Trophoblast cell (in vitro differentiated cells and primary cell): ENCODE measurements at places on chromosomes 13 and 19.
A peak's percentile ranks its signal among the peaks of the same experiment; 100 is the strongest.

DNA sequence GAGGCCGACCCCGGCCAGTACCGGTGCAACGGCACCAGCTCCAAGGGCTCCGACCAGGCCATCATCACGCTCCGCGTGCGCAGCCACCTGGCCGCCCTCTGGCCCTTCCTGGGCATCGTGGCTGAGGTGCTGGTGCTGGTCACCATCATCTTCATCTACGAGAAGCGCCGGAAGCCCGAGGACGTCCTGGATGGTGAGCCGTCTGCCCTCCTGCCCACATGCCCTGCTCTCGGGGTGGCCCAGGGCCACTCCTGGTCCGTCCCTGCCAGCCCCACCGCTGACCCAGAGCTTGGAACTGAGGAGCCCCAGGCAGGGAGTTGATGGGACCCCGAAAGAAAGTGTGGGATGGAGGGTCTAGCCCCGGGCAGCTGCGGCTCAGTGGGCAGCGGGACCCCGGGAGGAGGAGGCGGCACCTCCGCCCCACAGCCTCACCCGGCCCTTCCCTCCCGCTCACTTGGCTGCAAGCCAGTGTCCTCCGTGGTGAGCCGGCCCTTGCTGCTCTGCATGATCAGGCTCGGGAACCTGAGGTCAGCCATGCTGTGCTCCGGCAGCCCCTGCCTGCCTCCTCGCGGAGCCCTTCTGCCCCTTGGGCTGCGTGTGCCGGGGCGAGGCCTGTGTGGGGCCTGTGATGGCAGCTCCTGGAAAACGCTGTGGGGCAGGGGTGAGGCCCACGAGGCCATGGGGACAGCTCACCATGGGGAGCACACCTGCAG, 8.1 kb upstream of the HCN2 start:
- H3K4me3 ChIP-seq, result no peak overlapping the region
- peaks cover 67% of the 10 kb centered on the region for H3K36me3 ChIP-seq
- H3K27ac ChIP-seq, result no peak overlapping the region

DNA sequence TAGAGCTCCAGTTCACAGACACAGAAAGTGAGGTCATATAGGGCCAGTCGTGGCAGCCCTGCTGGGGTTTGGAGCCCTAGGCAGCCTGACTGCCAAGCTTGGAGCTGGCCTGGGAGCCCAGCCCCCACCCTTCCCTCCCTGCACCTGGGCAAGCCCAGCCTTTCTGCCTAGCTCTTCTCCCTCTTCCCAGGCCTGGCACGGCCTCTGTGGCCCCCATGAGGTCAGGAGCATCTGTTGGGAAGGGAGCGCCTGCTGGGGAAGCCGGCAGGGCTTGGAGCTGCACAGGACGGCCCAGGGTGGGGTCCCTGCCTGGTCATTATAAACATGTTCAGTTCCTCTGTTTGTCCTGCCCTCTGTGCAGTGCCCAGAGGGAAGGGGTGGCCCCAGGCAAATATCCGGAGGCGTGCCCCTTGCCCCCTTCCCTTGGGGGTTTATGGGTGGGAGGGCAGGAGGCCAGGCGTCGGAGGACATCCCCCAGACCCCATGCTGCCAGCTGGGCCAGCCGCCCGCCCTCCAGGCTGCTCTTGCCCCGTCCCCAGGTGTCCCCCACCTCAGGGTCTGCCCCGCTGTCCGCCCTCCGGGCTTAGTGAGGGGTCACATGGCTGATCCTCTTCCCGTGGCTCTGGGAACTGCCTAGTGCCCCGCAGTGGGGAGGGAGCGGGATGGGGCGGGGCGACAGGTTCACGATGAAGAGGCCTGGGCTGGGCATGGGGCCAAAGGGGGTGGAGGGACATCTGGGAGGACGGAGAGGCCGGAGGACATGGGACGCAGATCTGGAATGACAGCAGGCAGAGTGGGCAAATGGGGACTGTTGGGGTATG, 30.0 kb upstream of the NCCRP1 start:
- H3K27ac ChIP-seq, result peak overlapping the region; percentile 42
- H3K4me3 ChIP-seq, result no peak overlapping the region
- no peaks in the 10 kb centered on the region for H3K27me3 ChIP-seq
- peaks cover 28% of the 10 kb centered on the region for H3K36me3 ChIP-seq
- peaks cover 28% of the 10 kb centered on the region for H3K4me1 ChIP-seq

GRCh38 chr19:57389194-57389729, 392 bp upstream of the ZNF548 start:
- H3K27ac ChIP-seq, result no peak overlapping the region
- no peaks in the 10 kb centered on the region for H3K27me3 ChIP-seq
- H3K4me3 ChIP-seq, result no peak overlapping the region
- no peak for DNase-seq
- peaks cover 6% of the 10 kb centered on the region for H3K36me3 ChIP-seq

DNA sequence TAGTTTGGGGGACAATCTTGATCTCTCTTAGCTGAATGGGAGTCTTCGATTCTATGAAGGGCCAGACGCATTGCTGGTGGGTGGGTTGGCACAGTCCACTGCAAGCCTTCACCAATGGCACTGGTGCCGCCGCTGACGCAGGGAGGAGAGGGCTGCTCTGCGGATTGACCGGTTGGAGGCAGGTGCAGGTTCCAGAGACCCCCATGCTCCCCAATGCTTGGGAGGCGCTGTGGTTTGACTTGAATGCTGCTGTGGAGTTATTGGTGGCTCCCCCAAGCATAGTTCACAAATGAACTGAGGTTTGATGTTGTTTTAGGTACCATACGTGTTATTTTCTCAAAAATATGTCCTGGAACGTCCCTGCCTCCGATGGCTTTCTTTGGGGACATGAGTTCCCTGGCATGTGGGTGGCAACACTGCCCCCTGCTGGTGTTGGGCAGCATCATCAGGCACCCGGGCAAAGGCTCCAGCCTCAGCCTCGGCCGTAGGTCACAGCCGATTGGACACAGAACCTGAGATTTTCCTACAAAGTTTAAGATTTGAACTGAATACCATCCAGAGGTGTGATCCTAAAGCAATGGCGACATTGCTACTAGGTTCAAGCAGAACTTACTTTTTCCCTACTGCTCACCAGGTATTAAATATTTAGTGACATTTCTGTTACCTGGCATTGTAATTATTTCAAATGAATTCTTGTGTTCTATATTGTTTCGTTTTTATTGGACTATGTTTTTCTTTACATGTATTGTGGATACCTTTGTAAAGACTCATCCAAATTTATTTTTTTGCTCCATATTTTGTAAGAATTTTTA, 95.5 kb downstream of the ANKRD10 start:
- no peaks in the 10 kb centered on the region for H3K4me1 ChIP-seq
- no peak overlapping the region for H3K27ac ChIP-seq
- H3K36me3 ChIP-seq, result no peaks in the 10 kb centered on the region
- no peaks in the 10 kb centered on the region for H3K27me3 ChIP-seq

DNA sequence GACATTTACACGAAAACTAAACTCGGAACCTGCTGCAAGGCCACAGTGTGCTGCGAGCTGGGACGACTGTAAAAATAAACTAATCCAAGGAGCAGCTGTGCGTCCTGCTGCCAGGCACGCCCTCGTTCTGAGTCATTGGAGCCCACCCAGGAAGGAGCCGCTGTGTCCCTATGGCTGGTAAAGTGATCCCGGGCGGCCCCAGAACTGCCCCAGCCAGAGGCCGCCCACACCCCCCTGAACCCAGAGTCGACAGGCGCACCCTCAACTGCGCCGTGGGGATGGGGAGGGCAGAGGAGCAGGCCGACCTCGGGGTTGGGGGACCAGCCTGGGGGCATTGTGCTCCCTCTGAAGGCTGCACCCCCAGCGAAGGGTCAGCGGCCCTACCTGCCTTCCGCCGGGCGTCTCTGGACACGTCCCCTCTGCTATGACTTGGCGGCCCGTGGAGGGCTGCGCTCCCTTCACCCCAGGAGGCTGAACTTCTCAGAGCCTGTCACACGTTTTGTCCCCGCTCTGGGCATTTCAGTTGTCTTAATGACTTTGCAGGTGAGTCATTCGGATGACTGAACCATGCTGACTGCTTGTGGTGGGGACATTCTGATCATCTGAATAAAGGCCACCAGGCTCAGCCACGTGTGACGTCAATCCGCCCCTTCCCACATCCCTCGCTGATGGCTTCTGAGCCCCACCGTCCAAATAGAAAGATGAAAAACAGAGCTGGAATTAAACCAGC, 42.7 kb downstream of the ADPRHL1 start:
- no peaks in the 10 kb centered on the region for H3K36me3 ChIP-seq
- DNase-seq, result peak; percentile 25
- H3K27ac ChIP-seq, result no peak overlapping the region
- H3K4me3 ChIP-seq, result no peak overlapping the region

DNA sequence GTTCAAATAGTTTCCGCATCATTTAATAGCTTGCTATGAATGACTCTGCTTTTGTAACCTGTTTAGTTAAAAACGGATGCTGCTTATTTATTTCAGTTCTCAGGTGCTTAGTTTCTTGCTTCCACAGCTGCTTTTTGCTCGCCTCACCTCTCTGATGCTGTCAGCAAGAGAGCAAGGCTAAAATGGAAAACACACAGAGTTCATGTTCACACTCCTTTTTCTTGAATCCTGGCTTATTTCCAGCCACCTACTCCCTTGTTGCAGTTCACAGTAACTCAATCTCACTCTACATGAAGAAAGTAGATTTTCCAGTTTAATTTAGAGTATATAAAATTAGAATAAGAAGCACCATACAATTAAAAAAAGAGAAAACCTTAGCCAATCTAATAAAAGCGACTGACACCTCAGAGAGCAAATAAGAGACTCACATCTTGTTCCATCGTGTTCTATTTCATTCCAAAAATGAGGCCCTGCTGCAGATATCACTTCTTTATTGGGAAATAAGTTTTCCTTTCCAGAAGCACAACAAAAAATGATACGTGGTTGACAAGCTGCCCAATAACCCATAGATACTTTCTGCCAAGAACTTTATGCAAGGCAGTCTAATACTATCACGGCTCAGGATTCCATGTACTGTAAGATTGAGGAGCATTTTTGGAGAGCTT, 326.1 kb upstream of the SLITRK1 start:
- H3K27ac ChIP-seq, result no peak overlapping the region
- no peak for DNase-seq
- no peaks in the 10 kb centered on the region for H3K27me3 ChIP-seq
- no peak overlapping the region for H3K4me3 ChIP-seq
- no peaks in the 10 kb centered on the region for H3K36me3 ChIP-seq
- H3K4me1 ChIP-seq, result no peaks in the 10 kb centered on the region

GRCh38 chr13:108281901-108282300, 12.4 kb downstream of the TNFSF13B start:
- DNase-seq, result no peak
- no peak overlapping the region for H3K27ac ChIP-seq
- no peaks in the 10 kb centered on the region for H3K36me3 ChIP-seq
- no peak overlapping the region for H3K4me3 ChIP-seq

- no peaks in the 10 kb centered on the region for H3K36me3 ChIP-seq
- no peak overlapping the region for H3K4me3 ChIP-seq
- peak; percentile 82 for DNase-seq
- no peaks in the 10 kb centered on the region for H3K27me3 ChIP-seq
These were observed 39.6 kb upstream of the C1QTNF9 start for GRCh38 chr13:24269821-24270220.

- peaks cover 41% of the 10 kb centered on the region for H3K36me3 ChIP-seq
- no peaks in the 10 kb centered on the region for H3K27me3 ChIP-seq
- peak; percentile 78 for DNase-seq
- no peak overlapping the region for H3K4me3 ChIP-seq
- peaks cover 7% of the 10 kb centered on the region for H3K4me1 ChIP-seq
- H3K27ac ChIP-seq, result no peak overlapping the region
These were observed 1.7 kb downstream of the PTOV1 start for GRCh38 chr19:49852631-49853126.

- H3K4me3 ChIP-seq, result no peak overlapping the region
- no peak for DNase-seq
- H3K27ac ChIP-seq, result no peak overlapping the region
- H3K27me3 ChIP-seq, result no peaks in the 10 kb centered on the region
These were observed 18.5 kb downstream of the PTPRS start for GRCh38 chr19:5321851-5322681.

GRCh38 chr19:3536429-3537100, 2.4 kb upstream of the TEKTIP1 start:
- no peak for DNase-seq
- H3K36me3 ChIP-seq, result peaks cover 68% of the 10 kb centered on the region
- H3K27ac ChIP-seq, result peak overlapping the region; percentile 17
- no peak overlapping the region for H3K4me3 ChIP-seq

DNA sequence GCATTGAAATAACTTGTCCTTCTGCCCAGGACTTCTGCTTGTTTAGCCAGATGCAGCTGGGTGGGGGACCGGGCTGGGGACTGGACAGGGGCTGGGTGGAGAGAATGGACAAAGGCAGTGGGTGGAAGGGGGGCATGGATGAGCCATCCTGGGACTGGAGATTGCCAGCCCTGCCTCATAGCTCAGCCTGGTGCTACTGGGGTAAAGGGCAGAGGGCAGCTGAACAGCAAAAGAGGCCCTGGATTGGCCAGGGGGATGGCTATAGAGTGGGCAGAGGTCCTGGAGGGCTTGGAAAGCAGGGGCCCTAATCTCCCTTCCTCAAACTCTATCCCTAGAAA, 17.7 kb upstream of the PLAUR start:
- no peak for DNase-seq
- no peaks in the 10 kb centered on the region for H3K36me3 ChIP-seq
- no peaks in the 10 kb centered on the region for H3K4me1 ChIP-seq
- H3K4me3 ChIP-seq, result no peak overlapping the region
- no peaks in the 10 kb centered on the region for H3K27me3 ChIP-seq

- no peaks in the 10 kb centered on the region for H3K36me3 ChIP-seq
- H3K4me3 ChIP-seq, result no peak overlapping the region
- H3K4me1 ChIP-seq, result peaks cover 12% of the 10 kb centered on the region
- no peak overlapping the region for H3K27ac ChIP-seq
These were observed 1.9 kb upstream of the SH2D3A start for GRCh38 chr19:6769006-6769619.

DNA sequence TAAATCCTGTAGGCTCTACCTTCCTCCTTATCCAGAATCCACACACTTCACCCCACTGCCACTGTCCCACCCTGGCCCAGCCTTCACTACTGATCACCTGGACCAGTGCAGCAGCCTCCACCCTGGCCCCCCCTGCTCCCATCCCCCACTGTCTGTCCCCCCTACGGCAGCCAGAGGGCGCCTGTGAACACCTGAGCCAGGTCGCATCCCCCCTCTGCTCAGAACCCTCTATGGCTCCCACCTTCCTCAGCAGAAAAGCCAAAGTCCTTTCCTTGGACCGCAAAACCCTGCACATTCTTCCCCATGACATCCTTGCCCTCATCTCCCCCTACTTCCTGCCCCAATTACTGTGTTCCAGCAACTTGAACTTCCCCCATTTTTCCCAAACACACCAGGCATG, 20.6 kb downstream of the ELAVL3 start:
- no peak for DNase-seq
- no peaks in the 10 kb centered on the region for H3K27me3 ChIP-seq
- H3K4me1 ChIP-seq, result no peaks in the 10 kb centered on the region
- no peak overlapping the region for H3K27ac ChIP-seq
- H3K4me3 ChIP-seq, result no peak overlapping the region

DNA sequence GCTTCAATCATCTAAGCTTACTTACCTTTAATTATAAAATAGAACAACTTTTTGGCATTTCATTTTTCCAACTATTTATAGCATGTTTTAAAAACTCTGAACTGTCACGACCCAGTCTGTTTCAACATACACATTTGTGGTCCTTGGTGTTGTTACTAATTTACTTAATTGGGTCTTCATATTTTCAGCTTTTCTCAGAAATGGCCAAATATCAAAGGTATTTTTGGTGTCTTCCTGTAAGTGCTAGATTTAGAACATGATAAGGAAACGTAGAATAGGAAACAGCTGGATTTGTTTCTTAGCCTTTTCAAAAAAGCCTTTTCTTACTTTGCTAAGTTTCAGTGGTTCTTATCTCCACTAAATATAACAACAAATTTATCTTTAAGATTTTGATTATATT, 11.4 kb downstream of the LPAR6 start:
- no peaks in the 10 kb centered on the region for H3K4me1 ChIP-seq
- H3K27ac ChIP-seq, result no peak overlapping the region
- H3K27me3 ChIP-seq, result no peaks in the 10 kb centered on the region
- H3K36me3 ChIP-seq, result no peaks in the 10 kb centered on the region
- H3K4me3 ChIP-seq, result no peak overlapping the region
